ENCODE measurements at places on chromosomes 11 and 22. TPM values are rescaled to one million over a fixed set of nuclear protein-coding genes. Genes with fewer than 3 reads are reported as not detected.

Gene CABP4
- not detected for total RNA-seq

Gene TPCN2
- 10.9 TPM for total RNA-seq

Gene SMIM35
- total RNA-seq = not detected

Gene MMP13
- total RNA-seq = 0.13 TPM

Gene CHRM4
- total RNA-seq = 0.39 TPM

Gene MTMR3
- 16.0 TPM for total RNA-seq

Gene KIRREL3
- not detected for total RNA-seq

Gene NPAS4
- not detected for total RNA-seq

Gene HEPN1
- not detected for total RNA-seq

Gene TMEM225
- not detected for total RNA-seq

Gene SERPIND1
- not detected for total RNA-seq

Gene LSP1
- 1.2 TPM for total RNA-seq

Gene ADM
- total RNA-seq = 131 TPM

Gene OR5D18
- not detected for total RNA-seq

Gene NUDT22
- 63.1 TPM for total RNA-seq

Gene NCAM1
- total RNA-seq = 11.4 TPM

Gene MMP11
- 10.9 TPM for total RNA-seq

Gene MYEOV
- 1.0 TPM for total RNA-seq

Gene PARVG
- not detected for total RNA-seq

Gene CARNS1
- total RNA-seq = 0.88 TPM

Gene DUSP8
- under 0.01 TPM for total RNA-seq

Gene LRRC32
- total RNA-seq = 2.3 TPM

Gene ASCL2
- 1.2 TPM for total RNA-seq

Gene BIK
- total RNA-seq = not detected

Gene DGKZ
- total RNA-seq = 42.9 TPM

Gene SPINDOC
- 24.4 TPM for total RNA-seq

Gene UPK3A
- not detected for total RNA-seq

Gene MOV10L1
- 3.0 TPM for total RNA-seq
